AG04449 (cell line): ENCODE measurements at places on chromosomes 2 and 18.
A peak's percentile ranks its signal among the peaks of the same experiment; 100 is the strongest.

DNA sequence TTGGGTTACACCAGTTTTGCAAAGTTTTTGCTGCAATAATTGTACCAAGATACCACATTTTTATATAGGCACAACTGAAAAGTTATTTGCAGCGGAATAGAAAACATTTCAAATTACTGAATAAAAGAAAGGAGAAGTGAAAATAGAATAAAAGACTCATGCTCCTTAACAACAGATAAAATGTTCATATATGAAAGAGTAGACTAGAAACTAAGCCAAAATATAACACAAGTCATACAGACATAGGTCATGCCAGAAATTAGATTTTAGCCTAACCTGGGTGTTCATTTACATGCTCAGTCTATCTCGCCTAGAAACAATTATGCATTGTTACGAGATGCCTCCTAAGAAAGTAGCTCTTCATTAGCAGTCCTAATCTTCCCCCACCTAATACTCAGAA, 16.4 kb upstream of the MAP3K20 start:
- DNase-seq, result no peak

GRCh38 chr2:144085016-144085415, 434.9 kb downstream of the ZEB2 start:
- DNase-seq, result no peak

DNA sequence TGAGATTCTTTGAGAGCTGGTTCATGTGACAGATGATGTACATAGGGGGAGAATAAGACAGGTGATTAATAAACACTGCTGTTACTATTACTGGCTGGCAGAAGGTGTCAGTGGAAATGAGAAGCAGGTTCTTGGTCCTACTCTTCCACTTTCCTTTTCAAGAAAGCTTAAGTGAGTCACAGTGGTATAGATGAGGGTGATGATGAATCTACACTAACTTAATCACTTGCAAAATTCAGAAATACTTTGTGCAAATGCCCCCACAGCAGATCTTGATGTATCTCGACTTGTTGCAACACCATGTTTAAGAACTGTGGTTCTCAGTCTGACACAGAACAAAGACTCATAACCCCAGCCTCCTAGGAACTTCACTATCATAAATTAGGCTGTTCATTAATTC, 35.9 kb upstream of the MGAT5 start:
- DNase-seq, result no peak

GRCh38 chr2:5915881-5916310, 223.7 kb downstream of the SOX11 start:
- DNase-seq, result peak; percentile 12

DNA sequence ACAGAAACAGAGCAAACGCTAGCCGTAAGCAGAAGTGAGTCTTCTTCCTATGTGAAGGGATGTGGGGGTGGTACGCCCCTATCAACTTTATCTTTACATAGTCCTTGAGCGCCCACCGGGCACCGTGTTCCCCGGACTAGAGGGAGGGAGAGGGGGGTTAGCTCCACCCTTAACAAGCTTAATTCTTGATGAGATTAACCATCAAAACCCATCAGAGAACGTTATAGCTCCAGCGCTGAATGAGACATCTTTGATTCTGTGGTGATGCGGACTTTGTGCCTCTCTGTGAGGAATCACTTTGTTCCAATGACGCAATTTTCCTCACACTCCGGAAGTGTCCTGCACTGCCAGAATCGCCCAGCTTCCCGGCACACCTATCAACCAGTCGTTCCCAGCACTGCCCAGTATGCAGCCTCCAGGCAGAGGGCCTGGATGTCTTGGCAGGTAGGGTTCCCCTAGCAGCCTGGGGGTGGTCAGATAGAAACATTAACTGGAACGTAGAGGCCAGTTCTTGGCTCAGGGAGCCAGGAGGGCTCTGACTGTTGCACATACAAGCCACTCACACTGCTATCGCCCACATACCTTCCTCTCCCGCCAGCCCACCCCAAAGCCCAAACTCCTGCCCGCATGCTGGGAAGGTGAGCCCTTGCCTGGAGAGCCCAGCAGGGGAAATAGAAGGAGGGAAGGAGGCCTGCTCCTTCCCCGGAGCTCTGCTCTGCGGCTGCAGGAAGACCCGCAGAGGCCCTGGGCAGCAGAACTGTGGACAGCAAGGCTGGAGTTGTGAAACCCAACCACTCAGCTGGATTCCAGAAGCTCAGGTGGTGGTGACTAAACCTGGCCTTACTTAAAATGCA, 1.9 kb upstream of the ODC1 start:
- DNase-seq, result no peak

- no peak for DNase-seq
Measured at GRCh38 chr2:18218160-18218933, 339.9 kb downstream of the KCNS3 start.

DNA sequence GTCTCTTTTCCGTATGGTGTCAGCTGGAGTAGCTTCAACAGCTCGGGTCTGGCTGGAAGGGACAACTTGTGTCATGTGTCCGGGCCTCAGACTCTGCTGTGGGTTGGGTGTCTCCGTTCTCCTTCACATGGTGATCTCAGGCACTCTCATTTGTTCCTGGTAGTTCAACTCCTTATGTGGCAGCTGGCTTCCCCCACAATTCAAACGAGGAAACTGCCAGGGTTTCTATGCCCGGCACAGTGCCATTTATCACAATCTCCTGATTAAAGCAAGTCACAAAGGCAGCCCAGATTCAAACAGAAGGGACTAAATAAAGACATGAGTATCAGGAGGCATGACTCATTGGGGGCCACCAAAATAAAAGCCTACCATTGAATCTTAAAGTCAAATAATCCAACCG, 22.7 kb downstream of the MRO start:
- no peak for DNase-seq

DNA sequence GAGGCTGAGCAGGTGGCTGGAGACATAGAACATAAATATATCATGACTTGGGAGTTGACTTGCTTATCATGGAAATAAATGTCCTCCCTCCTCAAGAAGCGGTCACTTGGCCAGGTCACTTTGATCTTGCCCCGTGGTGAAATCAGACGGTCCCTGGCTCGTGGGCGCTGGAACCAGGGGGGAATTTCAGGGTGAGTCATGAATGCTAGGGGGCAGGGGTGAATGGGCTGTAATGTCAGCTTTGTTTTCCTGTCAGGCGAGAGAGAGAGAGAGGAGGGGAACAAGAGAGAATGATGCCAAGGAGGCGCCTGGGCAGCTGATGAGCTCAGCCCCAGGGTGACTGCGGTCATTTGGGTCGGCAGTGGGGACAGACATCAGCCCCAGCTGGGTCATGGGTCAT, 47.7 kb downstream of the RRM2 start:
- DNase-seq, result no peak
